ENCODE measurements at places on chromosomes 5 and 9.

GRCh38 chr9:134130503-134131375, 5.1 kb upstream of the WDR5 start:
- no peak for DNase-seq

- no peak for DNase-seq
Measured at GRCh38 chr5:142896325-142897007, 126.3 kb downstream of the ARHGAP26 start.

GRCh38 chr9:24436761-24437160, 108.9 kb downstream of the IZUMO3 start:
- no peak for DNase-seq

- DNase-seq = no peak
Measured at GRCh38 chr9:93184432-93185265, 710 bp downstream of the WNK2 start.

DNA sequence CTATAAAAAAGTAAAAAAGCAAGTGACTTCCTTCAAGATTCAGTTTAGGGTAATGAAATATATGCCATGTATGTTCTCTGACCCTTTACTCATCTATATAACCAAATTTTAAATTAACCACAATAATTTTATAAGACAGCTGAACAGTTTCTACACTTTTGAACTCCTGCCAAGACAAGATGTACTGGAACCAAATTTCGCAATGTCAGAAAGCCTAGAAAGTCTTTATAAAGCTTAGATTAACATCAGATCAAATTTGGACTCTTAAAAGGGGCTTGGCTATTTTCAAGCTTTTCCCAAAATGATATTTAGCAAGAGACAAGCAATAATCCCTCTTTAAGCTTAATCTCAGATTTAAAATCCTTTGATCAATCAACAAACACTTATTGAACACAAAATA, 362.6 kb downstream of the PTPRD start:
- DNase-seq = no peak

DNA sequence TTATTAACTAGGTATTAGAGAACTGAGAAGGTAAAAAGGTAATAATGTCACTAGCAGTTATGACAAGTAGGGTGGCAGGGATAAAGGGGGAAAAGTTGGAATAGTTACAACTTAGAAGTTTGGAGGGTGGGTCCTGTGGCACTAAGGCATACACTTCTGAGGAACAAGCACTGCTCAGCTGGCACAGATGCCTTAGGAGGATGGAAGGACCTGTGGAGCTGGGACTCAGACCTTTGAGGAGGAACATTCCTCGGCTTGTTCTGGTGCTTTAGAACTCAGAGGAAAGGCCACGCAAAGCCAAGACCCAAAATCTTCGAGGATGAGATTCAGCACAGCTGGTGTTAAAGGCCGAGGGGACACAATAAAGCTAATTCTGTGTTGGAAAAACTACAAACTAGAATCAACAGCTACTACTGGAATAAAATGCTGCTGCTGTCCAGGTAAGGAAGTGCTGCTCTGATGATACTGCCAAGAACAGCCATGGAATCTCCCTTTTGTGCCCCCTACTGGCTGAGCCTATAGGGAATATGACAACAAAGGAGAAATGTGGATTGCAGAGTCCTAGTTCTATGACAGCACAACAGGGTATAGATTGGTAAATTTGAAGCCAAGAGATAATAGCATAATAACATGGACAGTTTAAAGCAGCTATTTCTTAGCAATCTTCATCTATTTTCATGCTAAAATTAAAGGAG, 126.7 kb downstream of the SLC25A46 start:
- DNase-seq = peak; percentile 39

DNA sequence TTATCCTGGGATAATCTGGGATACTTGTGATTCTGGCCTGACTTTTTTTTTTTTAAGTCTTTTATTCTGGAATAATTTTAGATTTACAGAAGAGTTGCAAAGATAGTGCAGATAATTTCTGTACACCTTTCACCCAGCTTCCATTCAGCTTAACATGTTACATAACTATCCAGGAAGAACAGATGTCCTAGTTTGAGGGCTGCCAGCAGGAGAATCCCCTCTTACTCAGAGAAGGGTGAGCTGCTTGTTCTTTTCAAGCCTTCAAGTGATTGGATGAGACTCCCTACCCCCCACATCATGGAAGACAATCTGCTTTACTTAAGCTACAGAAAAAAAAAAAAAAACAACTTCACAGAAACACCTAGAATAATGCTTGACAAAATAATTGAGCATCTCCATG, 254.2 kb downstream of the TRIM32 start:
- DNase-seq = no peak

DNA sequence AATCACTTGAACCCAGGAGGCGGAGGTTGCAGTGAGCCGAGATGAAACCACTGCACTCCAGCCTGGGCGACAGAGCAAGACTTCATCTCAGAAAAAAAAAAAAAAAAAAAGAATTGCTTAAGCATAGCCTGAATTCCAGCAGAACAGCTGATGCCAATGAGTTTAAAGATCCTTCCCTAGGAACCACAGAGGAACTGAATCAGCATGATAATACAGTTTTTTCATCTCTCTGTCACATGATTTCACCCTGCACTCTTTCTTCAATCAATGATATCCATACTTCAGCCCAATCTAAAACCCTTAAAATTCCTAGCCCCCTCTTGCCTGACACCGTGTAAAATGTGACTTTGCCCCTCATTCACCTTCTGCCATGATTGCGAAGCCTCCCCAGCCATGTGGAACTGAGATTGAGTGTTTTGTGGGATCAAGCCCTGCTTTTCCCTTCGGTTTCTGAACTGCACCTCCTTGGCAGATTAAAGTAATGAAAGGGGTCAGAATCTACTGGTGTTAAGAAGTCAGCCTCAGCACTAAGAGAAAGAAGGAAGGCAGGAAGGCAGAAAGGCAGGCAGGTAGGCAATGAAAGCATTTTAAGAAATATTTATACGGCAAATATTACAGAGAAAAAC, 20.9 kb upstream of the DMXL1 start:
- DNase-seq = peak; percentile 19

DNA sequence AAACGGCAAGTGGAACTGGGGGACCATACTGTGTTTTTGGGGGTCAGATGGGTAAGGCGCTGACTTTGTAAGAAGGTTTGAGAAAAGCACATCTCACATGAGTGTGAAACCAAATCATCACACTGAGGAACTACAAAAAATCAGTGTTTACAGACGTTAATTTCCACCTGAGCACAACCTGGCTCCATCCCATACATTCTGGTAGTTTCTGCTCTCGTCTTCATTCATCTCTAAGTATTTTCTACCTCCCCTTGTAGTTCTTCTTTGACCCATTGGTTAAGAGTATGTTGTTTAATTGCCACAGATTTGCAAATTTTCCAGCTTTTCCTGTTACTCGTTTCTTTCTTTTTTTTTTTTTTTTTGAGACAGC, 8.9 kb upstream of the DPP7 start:
- DNase-seq = no peak
